CD8-positive, alpha-beta T cell (primary cell): ENCODE measurements at places on chromosomes 6 and 20. TPM values are rescaled to one million over a fixed set of nuclear protein-coding genes. Genes with fewer than 3 reads are reported as not detected.

DNA sequence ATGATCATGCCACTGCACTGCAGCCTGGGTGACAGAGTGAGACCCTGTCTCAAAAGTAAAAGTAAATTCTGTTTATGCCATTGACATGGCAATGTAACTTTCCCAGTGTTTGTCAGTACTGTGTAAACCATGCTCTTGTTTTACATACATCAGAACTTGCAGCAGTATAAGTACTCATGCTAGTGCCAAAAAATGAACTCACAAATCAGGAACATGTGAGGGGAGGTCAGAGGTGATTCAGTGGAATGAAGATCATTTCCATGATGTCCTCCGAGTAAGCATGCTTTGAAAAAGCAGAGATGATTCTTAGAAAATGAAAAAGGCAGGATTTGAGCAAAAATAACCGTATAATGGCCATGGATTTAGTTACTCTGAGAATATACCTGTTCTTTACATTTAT lies 81.9 kb downstream of the ANKS1A start:
- DNase-seq = no peak

DNA sequence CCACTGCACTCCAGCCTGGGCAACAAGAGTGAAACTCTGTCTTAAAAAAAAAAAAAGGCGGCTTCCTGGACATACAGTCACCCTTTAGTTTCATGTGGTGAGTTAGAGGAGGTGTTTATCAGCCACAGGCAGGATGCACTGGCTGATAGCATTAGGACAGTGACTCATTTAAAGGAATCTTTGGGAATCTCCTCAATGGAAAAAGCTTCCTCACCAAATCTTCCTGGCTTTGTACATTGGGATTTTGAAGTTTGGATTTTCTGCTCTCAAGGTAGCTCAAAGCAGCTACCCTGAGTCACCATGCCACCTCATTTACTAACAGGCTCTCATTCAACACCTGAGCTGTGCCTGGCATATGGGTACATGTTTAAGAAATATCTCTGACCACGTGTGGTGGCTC lies 20.2 kb downstream of the PRPH2 start:
- DNase-seq = no peak

GRCh38 chr6:154017786-154018185 lies 21.3 kb upstream of the OPRM1 start:
- no peak for DNase-seq

- DNase-seq = no peak
These were observed 37.0 kb upstream of the IGF2R start for GRCh38 chr6:159931846-159932245.

DNA sequence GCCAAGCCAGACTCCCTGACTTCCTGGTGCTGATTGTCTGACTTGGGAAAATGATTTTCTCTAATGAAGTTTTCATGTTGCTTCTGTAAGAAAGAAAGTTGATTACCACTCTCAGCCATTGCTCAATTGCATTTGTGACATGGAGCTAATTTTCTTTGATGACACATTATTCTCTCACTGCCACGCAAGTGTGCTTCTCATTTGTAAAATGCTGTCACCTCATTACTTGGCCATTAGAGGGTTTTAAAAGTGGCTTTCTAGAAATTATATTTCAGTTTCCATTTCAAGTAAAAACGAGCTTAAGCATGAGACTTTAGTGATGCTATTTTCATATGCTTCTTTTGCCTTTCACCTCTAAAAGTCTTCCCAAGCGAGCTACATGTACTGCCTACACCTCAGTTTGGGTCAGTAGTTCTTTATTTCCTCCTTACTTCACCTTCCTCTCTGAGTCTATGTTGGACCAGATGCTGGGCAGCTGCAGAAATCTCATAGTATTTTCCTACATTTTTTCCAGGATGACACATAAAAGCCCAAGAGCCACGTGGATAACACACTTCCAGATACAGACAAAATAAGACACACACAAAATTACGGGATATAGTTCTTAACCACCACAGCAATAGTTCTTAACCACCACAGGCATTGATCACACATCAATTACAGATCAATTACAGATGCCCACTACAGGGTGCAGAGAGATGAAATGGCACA lies 6.3 kb upstream of the FAM210B start:
- no peak for DNase-seq

- no peak for DNase-seq
These were observed 332.9 kb downstream of the TFAP2A start for GRCh38 chr6:10081957-10082356.

- DNase-seq = peak; percentile 41
These were observed 23.6 kb downstream of the LRP11 start for GRCh38 chr6:149840345-149841075.

GRCh38 chr20:21615617-21616080 lies 89.8 kb upstream of the PAX1 start:
- DNase-seq = peak; percentile 50

DNA sequence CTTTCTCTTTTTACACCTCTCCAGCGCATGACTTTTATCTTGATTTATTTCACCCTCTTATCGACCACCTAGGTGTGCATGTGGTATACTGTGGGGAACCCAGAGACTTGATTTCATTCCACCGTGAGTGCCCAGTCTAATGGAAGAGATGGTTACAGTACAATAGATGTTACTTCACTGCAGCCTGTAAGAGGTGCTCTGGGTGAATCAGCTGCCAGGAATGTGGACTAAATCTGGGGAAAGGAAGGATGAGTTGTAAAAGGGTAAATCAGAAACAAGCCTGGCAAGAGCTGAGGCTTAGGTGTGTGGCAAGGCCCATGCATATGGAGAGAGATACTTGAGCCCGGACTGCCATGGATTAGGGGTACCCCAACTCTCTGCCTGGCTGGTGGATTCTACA lies 7.4 kb downstream of the STK35 start:
- DNase-seq = no peak

DNA sequence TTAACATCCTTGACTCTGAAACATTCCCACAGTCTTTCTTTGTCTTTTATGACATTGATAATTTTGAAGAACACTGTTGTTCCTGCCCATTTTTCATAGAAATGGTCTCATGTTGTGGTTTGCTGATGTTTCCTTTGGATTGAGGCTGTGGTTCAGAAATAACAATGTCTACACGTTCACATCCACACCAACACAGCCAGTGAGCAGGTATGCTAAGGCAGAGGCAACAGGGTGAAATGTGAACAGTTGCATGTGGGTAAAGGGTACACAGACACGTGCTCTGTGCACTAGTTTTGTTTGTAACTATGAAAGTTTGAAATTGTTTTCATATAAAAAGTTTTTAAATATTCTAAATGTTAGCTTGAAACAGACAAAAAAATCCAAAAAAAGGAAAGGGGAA lies 78.4 kb downstream of the GINS1 start:
- no peak for DNase-seq

DNA sequence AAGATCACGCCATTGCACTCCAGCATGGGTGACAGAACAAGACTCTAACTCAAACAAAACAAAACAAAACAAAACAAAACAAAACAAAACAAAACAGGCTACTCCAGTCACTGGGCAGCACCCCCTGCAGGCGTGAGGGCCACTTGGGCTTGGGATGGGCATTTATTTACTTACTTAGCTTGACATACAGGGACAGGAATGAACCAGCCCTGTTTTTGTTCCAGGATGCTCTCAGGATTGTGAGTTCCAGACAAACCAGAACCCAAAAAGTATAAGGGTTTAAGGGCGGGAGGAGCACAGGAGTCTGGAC lies 4.0 kb upstream of the PTPN1 start:
- no peak for DNase-seq

DNA sequence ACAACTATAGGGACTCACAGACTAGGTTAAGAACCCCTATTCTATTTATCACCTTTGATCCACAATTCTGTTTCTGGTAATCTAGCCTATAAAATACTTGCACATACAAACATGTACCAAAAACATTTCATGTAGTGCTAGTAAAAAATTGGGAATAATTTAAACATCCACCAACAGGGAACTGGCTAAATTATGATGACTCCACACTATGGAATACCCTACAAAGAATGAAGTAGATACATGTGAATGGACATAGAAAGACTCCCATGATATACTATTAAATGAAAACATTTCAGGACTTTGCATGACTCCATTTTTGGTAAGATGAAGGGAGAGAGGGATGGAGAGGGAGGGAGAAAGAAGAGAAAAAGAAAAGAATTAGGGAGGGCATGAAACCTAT lies 58.2 kb downstream of the ZHX3 start:
- no peak for DNase-seq

DNA sequence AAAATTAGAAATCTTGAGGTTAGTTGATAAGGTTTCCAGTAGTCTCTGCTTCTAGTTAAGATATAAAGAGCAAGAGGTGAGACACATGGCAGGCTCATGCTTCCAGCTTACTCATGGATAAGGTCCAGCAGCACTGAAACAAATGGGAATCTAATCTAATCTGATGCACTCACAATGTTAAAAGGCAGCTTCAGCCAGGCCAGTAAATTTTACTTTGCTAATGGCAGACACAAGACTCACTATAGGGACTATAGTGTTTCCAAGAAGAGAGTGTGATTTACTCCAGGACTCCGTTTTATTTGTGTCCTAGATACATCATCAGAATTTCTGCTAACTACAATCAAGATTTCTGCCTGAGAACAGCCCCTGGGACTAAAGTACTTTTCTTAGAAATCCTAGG lies 324.8 kb downstream of the SMOC2 start:
- no peak for DNase-seq

GRCh38 chr20:51134405-51134804 lies 111.5 kb upstream of the KCNG1 start:
- no peak for DNase-seq

DNA sequence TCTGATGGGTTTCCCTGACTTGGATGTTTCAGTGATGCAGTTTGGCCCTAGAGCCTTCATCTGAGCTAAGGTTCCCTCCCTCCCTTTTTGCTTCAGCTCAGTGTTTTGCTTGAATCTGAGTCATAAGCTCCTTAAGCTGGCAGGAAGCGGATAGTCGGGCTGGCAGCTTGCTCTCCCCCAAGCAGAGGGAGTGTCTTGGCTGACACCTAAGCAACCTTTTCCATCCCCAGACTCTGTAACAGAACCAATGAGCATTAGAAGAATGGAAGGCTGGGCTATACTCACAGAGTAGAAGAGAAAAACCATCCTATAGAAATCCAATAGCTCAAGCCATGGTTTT lies 98.3 kb downstream of the HAO1 start:
- DNase-seq = no peak

DNA sequence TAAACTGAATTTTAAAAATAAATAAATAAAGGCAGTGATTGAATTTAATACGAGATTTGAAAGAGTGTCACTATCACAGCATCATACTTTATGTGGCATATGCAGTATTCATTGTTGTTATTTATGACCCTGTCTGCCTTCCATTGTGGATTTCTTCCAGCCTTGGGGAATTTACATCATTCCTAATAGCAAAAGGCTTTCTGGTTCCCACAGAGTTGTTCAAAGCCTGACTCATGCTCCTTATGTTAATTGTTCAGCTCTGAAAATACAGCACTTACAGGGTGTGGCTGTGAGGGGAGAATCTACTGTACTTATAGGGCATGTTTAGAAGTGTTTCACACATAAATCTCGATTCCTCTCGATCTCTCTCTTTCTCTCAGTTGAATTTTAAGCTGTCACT lies 54.4 kb downstream of the JAG1 start:
- no peak for DNase-seq

DNA sequence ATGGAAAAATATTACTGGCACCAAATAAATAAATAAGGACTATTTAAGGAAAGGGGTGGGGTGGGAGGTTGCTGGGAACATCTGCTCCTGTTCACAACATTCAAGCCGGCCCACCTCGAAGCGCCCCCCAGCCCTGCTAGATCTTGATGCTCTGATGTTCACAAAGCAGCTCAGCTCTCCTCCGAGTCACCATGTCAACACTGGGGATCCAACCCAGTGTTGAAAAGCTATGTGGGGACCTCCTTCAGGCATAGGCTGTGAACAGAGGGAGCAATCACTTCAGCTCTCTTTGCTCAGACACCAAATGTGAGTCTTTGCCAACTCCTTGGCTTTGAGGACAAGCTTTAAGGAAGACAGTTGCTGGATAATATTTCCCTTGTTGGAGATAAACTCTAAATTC lies 176.8 kb upstream of the NT5E start:
- DNase-seq = no peak

GRCh38 chr20:18727032-18727508 lies 86.5 kb upstream of the SCP2D1 start:
- no peak for DNase-seq

DNA sequence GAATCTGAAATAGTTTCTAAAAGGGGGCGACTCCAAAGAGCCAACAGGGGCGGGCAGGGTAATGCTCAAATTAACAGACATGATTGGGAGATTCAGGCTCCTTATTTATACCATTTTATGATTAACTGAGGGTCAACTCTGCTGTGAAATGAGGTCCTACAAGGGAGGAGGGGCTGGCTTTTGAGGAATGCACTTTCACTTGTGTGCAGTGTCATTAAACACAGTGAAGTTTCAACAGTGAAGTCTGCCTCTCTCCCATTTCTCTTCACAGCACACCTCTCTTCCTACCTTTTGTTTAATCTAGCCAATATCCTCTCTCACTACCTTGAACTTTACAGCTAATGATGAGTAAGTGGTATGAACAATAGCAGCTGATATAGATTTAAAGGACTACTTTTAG lies 557.3 kb upstream of the CITED2 start:
- no peak for DNase-seq

DNA sequence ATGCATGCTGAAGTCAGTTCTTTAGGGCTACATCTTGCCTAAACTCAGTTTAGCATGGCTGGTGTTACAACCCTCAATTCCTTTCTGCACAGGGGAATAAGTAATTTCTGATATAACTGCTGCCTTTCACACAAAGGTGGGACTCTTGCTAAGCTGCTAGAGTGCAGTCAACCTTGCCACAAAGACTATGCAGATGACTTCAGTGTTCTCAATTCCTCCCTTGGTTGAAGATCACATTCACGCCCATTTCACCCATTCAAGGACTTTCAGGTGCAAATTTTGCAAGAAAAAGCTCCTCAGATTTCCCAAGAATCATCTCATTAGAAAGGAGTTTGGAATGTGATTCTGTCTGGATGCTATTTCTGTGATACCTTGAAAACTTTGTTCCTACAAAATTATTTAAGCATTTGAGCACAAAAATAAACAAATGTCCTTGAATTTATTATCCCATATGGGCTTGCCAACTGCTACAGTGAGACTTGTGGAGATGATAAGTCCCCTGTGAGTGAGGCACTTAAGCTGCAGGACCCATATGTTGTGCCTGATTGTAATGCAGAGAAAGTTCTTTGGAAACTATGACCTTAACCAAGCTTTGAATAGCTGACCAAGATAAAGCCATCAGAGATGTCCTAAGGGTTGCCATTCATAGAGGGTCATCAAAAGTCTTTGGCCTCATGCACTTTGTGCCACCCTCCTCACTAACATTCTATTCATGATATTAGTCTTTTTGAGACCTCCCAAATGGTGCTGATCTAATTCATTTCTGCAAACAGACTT lies 111.8 kb downstream of the PLCB4 start:
- no peak for DNase-seq

Gene C20orf204
- 6.9 TPM for total RNA-seq

Gene WFDC5
- total RNA-seq = not detected

Gene PCK1
- not detected for total RNA-seq

Gene MCCD1
- not detected for total RNA-seq

Gene MEP1A
- total RNA-seq = not detected

Gene MLIP
- total RNA-seq = not detected

Gene TNNC2
- total RNA-seq = 0.79 TPM

Gene TNXB
- total RNA-seq = 13.8 TPM

Gene PLN
- total RNA-seq = not detected

Gene UBD
- total RNA-seq = not detected
